ENCODE measurements at places on chromosomes 4 and X.
A peak's percentile ranks its signal among the peaks of the same experiment; 100 is the strongest.

DNA sequence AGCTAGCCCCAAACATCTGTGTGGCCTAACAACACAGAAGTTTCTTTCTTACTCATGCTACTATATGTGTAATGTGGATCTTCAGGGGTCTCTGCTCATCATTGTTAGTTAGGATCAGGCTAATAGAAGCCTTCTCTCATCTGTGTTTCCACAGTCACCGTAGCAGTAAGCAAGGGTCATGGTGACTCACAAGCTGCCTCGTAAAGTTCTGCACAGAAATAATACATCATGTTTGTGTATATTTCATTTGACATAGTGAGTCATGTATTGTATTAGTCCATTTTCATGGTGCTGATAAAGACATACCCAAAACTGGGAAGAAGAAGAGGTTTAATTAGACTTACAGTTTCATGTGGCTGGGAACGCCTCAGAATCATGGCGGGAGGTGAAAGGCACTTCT is 38.7 kb downstream of the SLC4A4 start:
- DNase-seq = no peak

DNA sequence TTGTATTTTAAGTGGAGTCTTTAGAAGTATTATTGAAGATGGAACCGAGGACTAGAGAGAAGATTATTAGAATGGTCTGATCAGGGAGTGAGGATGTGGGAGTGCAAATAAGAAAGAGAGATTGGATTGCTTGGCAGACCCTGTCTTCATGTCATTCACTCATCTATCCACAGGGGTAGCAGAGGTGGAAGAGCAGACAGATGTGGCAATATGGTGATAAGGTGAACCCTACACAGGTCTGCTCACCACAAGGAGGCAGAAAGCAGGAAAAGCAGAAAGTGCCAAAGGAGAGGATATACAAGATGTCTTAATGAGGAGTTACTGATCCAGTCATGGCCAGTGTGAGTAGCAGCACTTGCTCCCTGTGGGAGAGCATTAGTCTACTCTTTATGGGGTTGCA is 129.4 kb downstream of the MAGEE2 start:
- DNase-seq = no peak

GRCh38 chr4:105714071-105714521 is 5.5 kb downstream of the GSTCD start:
- DNase-seq = no peak

DNA sequence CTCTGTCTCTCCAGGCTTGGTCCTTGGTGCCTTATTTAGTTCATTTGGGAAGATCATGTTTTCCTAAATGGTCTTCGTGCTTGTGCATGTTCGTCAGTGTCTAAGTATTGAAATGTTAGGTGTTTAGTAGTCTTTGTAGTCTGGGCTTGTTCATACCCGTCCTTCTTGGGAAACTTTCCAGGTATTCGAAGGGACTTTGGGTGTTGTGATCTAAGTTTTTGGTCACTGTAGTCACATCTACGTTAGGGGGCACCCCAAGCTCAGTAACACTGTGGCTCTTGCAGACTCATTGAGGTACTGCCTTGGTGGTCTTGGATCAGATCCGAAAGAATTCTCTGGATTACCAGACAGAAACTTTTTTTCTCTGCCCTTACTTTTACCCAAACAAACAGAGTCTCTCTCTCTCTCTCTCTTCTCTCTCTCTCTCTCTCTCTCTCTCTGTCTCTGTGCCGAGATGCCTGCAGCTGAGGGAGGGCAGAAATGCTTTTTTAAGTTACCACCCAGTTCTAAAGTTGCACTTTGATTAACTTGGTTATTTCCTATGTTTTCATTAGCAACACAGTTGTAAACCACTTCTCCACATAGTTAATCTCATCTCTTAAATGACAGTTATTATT is 67.6 kb upstream of the SLC7A3 start:
- DNase-seq = no peak

DNA sequence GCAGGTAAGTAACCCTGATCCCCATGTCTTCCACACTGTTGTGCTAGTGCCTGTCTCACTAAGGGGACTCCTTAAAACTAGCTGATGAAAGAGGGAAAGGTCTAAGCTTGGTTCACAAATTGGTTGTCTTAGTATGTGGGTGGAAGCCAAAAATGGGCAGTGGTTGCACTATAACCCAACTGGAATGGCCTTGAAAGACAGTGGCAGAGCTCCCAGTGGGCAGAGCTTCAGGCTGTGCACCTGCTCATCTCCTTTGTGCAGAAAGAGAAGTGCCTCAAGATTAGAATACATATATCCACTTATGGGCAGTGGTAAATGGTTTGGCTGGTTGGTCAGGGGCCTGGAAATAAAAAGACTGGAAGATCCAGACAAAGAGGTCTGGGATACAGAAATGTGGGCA is 7.2 kb downstream of the SYN1 start:
- DNase-seq = no peak

GRCh38 chr4:94208918-94209317 is 1.3 kb downstream of the SMARCAD1 start:
- no peak for DNase-seq

DNA sequence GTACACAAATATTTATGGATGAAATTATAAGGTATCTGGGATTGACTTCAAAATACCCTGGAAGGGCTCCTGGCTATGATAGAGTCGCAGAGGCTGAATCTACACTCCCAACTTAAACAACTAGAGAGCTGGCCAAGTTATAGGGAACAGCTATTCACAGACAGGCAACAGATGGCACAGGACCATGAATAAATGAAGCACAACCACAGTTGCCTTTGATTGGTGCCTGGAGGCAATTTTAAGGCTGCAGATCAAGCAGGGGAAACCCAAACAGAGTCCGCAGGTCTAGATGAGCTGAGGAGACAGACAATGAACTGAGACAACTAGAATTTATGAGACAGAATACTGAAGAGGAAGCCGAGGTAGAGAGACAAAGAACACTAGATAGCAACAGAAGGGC is 155.9 kb downstream of the EVC2 start:
- DNase-seq = no peak

DNA sequence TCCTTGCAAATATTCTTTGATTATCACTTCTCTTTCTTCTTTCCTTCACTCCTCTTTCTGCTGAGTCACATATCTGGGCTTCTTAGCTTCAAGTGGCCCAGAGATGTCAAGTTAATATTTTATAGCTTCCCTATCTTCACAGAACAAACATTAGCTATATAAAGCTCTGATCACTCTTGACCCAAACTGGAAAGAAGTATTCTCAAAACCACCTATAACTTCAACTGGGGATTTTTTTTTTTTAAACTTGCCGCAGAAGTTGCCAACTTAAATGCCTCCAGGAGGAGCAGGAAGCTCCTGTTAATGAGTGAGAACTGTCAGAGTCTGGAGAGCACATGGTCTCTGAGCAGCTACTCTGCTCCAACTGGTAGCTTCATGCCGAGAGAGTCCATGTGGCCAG is 233.3 kb upstream of the EDNRA start:
- no peak for DNase-seq

- peak; percentile 9 for DNase-seq
These were observed 130.0 kb downstream of the CPZ start for GRCh38 chr4:8722556-8722955.

DNA sequence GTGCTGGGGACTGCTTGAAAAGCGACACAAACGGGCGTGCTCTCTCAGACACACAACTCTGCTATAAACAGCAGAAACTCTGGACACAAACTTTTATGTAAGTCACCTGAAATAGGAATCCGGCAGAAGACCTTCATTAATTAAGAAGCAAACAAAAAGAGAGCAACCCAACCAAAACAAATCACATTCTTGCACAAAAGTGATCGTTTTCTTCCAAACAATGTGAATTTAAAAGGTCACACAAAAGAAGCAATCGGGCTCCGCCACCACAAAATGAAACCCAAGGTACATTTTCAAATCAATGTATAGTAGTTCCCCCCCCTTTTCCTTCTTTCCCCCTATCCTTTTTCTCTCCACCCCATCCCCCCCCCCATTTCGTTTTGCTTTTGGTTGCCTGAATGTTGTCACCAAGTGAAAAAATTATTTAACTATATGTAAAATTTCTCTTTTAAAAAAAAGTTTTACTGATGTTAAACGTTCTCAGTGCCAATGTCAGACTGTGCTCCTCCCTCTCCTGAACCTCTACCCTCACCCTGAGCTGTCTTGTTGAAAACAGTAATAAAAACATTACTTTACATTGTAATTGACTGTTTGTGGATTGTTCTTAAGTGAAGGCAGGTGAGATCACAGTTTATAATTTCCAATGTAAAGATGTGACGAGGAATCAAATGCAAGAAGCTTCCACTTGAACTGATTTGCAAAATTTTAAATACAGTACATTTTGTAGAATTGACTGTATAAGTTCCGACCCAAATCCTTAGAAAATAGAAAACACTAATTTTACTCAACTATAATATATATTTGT is 2.4 kb downstream of the MAB21L2 start:
- DNase-seq = no peak

- DNase-seq = no peak
These were observed 8.2 kb downstream of the TNIP3 start for GRCh38 chr4:121155893-121156292.

DNA sequence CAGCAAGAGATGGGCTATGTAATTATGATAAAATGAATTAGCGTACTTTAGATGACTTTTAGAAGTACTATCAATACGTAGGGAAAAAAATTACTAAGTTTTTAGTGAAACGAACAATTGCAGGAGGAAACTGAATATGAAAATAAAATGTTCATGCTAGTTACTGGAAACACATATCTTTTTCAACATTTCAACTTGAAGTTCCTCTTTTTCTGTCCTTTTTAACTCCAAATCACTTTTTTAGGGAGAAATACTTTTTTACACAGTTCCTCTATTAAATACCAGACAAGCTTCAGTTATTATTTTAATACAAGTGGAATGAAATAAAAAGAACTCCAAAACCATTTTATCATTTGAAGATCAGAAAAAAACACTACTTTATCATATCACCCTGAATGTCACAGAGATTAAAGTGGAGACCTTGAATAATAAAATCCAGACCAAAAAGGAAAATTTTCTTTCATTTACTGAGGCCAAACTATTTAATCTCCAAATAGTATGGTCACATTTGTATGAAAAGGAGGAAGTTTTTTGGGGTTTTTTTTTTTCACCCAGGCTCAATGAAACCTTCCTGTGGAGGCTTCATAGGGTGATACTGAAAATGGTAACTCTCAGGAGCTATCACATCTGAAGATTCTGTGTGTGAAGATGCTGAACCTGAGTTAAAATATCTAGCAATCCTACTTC is 306.2 kb downstream of the INPP4B start:
- no peak for DNase-seq

- no peak for DNase-seq
These were observed 3.2 kb downstream of the CAMK2D start for GRCh38 chr4:113758372-113758771.

GRCh38 chr4:14524276-14524675 is 478.0 kb upstream of the CPEB2 start:
- no peak for DNase-seq

GRCh38 chrX:153468008-153468580 is 2.3 kb downstream of the HAUS7 start:
- no peak for DNase-seq

GRCh38 chrX:97367125-97367524 is 483.4 kb downstream of the RPA4 start:
- DNase-seq = no peak

- DNase-seq = no peak
These were observed 50.3 kb downstream of the FTHL17 start for GRCh38 chrX:31021537-31021936.

GRCh38 chr4:10272511-10272910 is 155.9 kb upstream of the WDR1 start:
- no peak for DNase-seq

GRCh38 chrX:16188687-16189086 is 21.4 kb downstream of the MAGEB17 start:
- DNase-seq = no peak

DNA sequence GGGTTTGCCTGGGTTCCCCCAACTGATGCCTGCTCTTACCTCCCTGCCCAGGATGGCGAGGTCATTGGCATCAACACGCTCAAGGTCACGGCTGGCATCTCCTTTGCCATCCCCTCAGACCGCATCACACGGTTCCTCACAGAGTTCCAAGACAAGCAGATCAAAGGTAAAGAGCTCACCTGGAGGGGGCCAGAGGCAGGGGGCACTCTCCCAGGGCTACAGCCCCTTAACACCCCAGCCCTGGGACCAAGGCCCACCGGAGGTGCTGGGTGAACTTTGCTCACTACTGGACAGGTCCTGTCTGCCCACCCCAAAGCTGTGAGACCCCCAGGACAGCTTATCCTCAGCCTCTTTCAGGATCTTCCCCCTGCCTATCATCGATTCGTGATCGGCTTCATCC is 24.5 kb downstream of the HTRA3 start:
- DNase-seq = peak; percentile 14

DNA sequence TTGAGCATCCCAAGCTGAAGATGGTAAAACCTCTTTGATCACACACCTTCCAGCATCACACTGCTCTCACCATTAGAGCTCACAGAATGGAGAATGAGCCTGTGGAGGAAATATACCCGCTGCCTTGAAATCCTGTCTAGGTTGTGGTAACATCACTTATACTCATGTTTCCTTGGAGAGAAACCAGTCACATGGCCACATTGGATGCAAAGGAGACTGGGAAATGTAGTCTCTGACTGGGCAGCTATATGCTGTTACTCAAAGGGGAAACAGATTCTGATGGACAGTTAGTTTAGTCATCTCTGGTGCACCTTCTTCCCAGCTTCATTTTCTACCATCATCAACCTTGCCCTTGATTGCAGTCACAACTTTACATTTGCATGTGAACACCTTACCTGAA is 286.3 kb downstream of the ANKRD50 start:
- no peak for DNase-seq

- DNase-seq = no peak
These were observed 36.0 kb upstream of the EXOC1L start for GRCh38 chr4:55783584-55783983.

DNA sequence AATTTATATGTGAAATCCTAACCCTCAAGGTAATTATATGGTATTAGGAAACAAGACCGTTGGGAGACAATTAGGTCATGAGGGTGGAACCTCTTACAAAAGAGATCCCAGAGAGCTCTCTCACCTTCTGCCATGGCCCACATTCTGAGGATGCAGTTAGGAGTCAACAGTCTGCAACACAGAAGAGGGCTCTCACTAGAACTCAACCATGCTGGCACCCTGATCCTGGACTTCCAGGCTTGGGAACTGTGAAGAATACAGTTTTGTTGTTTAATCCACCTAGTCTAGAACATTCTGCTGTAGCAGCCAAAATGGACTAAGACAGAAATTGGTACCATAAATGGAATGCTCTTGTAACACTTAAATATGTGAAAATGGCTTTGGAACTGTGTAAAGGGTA is 278.8 kb upstream of the GALNTL6 start:
- DNase-seq = no peak

- no peak for DNase-seq
These were observed 2.6 kb upstream of the TMEM192 start for GRCh38 chr4:165115301-165115700.
